ENCODE measurements at places on chromosomes 11 and 22.

DNA sequence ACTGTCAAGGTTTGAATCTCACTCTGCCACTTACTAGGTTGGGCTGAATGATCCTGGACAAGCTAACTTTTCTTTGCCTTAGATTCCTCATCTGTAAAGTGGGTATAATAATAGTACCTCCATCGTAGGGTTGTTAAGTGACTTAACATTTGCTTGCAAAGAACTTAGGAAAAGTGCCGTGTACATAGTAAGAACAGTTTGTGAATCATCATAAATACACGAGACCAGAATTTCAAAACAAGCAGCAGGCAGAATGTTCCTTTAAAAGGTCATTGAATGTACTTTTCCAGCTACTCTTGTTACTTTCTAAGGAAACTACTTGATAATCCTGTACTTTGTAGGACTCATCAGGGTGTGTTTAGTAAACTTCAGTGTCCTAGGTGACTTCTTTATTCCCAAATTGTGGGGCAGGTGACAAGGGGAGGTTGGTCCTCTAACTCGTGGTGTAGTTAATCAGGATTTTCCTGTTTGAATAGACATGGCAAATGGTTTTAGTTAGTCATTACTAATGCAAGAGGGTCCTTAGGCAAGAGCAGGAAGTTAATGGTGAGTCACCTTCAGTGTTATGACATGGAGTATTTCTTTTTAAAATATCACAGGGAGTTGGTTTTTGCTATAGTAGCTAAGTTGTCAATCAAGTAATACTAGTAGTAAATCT, 67.9 kb downstream of the YAP1 start:
- no peak for DNase-seq

DNA sequence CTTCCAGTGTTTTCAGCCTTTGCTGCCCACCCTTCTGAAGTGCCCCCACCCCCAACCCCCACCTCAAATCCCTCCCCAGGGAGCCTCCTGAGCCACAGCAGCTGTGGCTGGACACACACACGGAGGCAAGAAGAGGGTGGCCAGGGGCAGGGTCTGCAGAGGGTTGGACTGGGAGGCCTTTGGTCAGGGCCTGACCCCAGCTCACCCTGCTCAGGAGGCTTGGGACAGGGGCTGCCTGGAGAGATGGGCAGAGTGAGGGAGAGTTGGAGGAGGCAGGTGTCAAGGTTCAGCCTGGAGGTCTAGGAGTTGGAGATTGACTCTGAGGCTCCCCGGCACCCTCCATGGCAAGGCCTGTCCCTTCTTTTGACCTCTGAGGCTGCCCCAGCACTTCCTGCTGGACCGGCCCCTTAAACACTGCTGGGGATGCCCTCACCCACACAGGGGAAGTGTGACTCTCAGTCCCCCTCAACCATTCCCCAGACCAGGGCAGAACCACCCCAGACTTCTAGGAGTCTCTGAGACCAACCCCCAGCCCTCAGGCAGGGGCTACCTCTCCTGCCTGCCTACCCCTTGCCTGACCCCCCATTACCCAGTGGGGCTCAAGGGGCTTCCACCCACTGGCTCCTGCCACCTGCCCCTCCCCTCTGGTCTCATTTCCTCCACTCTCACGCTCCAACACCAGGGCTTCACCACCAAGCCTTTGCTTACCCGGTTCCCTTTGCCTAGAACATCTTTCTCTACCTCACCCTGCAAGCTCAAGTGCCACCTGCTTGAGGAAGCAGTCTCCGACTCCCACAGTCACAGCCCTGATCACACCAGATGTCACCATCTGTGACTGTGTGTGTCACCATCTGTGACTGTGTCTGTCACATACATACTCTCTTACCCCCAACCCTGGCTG, 8.6 kb downstream of the ARAP1 start:
- DNase-seq: no peak

- DNase-seq: no peak
These were observed 1.7 kb downstream of the PCNX3 start for GRCh38 chr11:65617136-65617850.

DNA sequence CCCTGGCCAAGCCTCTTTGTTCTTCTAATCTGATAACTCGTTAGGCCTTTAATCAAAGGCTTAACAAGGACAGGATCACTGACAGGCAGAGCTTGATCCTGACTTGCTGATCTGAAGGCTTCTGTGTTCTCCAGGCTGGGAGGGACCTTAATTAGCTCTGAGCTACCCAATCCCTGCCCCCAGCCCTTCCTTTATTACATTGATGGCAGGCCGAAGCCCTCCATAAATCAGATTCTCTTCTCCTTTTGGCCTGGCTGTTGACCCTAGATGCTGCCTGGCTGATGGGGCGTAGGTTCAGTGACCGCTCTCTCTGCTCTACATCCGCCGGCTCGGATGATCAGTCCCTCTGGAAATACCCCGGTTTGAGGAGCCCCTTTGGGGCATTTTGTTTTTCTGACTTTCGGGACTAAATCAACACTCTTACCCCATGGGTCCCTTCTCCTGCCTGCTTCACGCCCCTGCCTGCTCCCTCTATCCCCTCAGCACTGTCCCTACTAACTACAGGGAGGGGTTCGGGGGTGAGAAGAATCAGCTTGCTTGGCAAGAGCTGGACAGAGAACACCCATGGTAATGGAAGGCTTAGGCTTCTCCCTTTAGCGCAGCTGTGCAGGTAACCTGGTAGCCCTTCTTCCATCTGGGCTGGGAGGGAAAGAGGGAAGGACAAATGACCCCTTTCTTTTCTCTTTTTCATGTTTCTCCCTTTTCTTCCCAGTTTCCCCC, 10.0 kb upstream of the RRM1 start:
- DNase-seq: no peak

- DNase-seq: no peak
These were observed 6.9 kb upstream of the IFITM3 start for GRCh38 chr11:327581-327923.

GRCh38 chr11:1008803-1009145, 27.7 kb downstream of the MUC6 start:
- no peak for DNase-seq

- peak; percentile 88 for DNase-seq
These were observed 9.4 kb downstream of the DPP3 start for GRCh38 chr11:66489636-66490035.

DNA sequence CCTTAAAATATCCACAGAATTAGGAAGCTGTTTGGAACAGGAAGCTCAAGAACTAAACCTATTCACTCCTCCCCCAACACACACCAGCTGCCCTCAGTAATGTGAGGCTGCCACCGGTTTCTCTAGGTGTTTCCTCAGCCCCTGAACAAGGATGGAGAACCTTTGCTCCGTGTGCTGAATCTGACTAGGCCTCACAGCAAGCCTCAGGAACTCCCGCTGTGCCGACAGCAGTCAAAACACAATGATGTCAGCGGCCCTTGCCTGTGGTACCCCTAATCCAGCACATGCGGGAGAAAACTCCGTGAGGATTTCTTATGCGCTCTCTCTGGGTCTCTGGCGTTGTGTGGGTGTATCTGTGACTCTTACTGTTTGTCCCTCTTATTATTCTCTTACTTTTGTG, 153.3 kb downstream of the EFCAB6 start:
- no peak for DNase-seq

GRCh38 chr11:1840780-1841480, 2.1 kb downstream of the TNNI2 start:
- DNase-seq: no peak

GRCh38 chr22:33272180-33272579, 214.0 kb upstream of the SYN3 start:
- no peak for DNase-seq

DNA sequence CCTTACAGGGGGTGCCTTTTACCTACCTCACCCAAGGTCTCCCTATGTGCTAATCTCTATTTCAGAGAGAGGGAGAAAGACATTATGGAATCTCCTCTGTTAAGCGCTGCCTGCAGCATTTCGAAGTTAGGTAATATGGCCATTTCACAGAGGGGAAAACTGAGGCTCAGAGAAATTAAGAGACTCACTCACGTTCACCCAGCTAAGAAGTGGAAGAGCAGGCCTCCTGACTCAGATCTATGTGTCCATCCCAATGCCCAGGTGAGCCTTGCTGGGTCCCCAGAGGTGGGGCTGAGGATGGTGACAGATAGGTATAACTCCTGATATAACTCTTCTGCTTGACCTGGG, 147.0 kb downstream of the FBXO7 start:
- no peak for DNase-seq

DNA sequence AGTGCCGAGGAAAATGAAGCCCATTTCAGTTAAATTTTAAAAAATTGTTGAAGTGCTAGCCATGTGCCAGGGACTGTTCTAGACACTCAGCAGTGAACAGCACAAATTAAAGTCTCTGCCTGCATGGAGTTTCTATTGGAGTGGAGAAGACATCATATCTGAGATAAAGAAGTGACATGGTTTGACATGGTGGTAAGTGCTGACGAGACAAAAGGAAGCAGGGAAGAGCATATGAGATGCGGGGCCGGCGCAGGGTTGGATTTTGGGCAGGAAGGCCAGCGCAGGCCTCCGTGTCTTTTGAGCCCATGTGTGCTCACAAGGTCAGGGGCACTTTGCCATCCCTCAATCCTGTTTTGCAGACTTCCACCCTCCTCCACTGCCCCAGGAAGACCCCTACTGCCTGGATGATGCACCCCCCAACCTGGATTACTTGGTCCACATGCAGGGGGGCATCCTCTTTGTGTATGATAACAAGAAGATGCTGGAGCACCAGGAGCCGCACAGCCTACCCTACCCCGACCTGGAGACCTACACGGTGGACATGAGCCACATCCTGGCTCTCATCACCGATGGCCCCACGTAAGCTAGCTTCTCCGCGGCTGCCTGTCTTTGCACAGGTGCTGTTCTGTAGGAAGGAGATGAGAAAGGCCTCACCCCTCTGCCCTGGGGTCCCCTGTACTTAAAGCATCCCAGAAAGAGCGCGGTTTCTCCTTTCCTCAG, 29.6 kb downstream of the AMPD3 start:
- DNase-seq: no peak

- DNase-seq: no peak
These were observed 87.1 kb downstream of the ADAMTS15 start for GRCh38 chr11:130535520-130535919.

GRCh38 chr11:128942272-128942612, 429 bp downstream of the TP53AIP1 start:
- DNase-seq: no peak

DNA sequence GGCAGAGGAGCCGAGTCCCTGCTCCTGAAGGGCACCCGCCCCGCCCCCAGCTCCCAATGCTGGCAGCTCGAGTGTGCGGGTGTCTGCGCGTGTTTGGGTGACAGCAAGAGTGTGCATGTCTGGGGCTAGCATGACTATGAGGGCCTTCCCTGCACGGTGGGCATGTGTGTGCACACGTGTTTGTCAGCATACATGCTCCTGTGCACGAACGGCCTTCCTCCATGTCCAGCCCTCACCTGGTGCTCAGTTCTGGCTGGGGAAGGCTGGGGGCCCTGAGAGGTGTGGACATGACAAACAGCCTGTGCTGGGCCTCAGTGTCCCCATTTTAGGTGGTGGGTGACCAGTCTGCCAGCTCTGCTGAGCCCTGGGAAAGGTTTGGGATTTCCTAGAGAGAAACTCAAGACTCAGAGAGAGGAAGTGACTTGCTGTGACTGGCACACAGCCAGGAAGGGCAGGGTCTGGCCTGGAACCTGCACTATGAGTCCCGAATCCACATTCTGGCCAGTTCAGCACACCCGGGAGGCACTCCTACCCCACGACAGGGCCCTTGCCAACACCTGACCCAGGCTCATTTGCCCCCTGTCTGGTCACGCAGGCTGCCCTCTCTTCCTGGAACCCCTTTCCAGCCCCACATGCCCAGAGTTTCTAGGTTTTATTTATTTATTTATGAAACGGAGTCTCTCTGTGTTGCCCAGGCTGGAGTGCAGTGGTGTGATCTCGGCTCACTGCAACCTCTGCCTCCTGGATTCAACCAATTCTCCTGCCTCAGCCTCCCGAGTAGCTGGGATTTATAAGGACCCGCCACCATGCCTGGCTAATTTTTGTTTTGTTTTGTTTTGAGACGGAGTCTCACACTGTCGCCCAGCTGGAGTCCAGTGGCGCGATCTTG, 3.3 kb upstream of the SHISA8 start:
- no peak for DNase-seq

- no peak for DNase-seq
These were observed 74.0 kb downstream of the ADAMTS15 start for GRCh38 chr11:130522284-130522961.

- peak; percentile 54 for DNase-seq
These were observed 310.2 kb downstream of the DLG2 start for GRCh38 chr11:85316967-85317366.

- no peak for DNase-seq
These were observed 76.3 kb upstream of the SESN3 start for GRCh38 chr11:95307286-95307685.

DNA sequence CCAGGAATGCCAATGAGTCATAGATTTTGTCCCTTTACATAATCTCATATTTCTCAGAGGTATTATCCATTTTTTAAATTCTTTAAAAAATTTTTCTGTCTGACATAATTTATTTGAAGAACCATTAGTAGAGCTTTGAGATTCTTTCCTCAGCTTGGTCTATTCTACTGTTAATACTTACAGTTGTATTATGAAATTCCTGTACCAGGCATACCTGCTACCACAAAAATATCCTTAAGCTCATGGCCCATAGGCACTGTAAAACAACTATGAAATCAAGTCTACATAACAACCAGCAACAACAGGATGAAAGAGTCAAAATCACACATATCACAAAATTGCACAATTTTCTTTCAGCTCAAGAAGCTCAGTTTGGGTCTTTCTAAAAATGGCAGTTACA, 541.3 kb downstream of the LUZP2 start:
- no peak for DNase-seq

GRCh38 chr11:102868339-102868738, 6.4 kb downstream of the MMP12 start:
- no peak for DNase-seq

GRCh38 chr11:98701541-98701940, 319.2 kb upstream of the CNTN5 start:
- DNase-seq: no peak

- no peak for DNase-seq
These were observed 3.6 kb upstream of the RRAS2 start for GRCh38 chr11:14362611-14363010.

- DNase-seq: no peak
These were observed 23.2 kb downstream of the NEAT1 start for GRCh38 chr11:65445604-65446445.

DNA sequence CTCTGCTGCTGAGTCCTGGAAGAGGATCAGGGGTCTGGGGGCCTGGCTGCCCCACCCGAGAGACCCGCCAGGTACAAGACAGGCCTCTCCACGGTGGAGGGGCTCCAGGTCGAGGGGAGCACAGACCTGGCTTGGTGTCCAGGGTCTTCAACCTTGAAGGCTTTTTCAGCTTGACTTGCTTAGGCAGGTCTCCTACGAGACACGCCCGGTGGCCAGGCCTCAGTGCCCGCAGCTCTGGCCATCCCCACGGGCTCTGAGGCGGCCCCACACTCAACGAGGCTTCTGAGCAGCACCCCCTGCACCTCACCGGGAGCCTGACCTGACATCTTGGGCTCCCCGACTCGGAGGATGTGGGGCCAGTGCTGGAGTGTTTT, 6.6 kb upstream of the PLXNB2 start:
- no peak for DNase-seq

All from NCI-H510A (cell line).